Lower lobe of right lung (tissue), 2 donors: ENCODE measurements at places on chromosomes 11 and 22. TPM values are rescaled to one million over a fixed set of nuclear protein-coding genes. Genes with fewer than 3 reads are reported as not detected.
A peak's percentile ranks its signal among the peaks of the same experiment; 100 is the strongest.

DNA sequence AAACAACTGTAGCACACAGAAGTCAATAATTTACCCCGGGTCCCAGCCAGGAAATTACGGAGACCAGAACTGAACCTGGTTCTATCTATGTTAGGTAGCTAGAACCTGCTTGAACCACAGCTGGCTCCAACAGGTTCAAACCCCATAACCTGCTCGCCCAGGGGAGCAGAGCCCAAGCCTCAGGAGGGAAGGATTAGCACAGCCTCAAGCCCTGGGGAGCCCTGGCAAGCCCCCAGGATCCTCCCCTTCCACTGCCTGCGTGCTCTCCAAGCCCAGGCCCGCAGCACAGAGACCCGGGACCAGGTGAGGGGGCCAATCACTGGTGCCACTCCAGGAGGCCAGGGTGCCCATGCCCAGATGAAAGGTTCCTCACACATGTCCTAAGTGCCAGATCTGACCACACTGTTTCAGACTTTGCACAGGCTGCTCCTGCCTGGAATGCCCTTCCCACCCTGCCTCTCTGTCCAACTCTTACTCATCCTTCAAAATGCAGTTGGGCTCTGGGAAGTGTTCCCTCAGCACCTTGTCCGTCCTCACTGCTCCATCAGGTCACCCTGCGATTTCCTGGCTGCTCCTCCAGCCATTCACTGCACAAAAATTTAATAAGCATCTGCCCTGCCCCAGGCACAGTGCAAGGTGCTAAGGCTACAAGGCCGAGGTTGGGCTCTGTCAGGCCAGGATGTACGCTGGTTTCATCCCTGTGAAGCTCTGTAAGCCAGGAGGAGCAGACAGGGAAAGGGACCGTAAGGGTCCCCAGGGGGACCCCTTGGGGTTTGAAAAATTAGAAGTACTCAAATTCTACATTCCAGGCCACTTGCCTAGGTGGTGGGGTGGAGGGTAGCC lies 32.2 kb downstream of the ARRB1 start:
- peak overlapping the region; percentile 38 for H3K27ac ChIP-seq
- H3K4me3 ChIP-seq, result no peak overlapping the region
- peak; percentile 47 for DNase-seq
- peaks cover 29% of the 10 kb centered on the region for H3K36me3 ChIP-seq
- H3K4me1 ChIP-seq, result peaks cover 87% of the 10 kb centered on the region
- H3K27me3 ChIP-seq, result no peaks in the 10 kb centered on the region

DNA sequence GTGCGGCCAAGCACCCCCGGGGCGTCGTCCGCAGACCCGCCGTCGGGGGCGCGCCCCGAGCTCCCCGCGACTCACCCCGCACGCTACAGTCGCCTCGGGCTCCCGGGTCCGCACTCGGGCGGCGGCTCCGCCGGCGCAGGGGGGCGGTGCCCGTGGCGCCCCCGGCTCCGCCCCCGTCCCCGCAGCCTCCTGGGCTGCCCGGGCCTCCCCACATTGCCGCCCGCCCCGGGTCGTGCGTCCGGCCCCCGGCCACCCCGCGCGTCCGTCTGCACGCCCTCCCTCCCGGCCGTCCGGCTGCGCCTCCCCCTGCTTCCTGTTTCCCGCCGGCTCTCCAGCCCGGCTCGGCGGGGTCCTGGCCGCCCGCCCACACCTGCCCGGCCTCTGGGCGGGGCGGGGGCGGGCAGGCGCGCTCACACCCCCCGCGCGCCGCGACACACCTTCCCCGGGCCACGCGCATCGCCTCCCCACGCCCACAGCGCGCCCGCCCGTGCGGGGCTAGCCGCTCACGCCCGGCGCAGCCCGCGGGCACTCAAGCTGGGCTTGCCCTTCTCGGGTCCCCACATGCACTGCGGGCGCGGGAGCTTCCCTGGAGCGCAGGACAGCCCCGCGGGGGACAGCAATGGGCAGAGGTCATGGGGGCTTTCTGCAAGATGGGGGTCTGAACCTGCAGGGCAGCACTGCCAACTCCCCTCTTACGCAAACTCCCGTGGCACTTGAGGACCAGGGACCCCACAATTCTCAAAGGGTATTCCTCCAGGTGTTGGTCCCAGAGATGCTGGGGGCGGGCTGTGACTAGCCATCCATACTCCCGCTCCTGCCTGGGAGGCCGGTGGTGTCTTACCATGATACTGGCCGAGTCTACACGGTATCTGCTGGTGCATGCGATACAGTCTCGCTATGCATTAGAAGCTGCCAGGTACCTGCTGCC lies at the start of gene CARD10:
CARD10 (minus strand) TSS at position 148 of the 928 bp plus-strand sequence. CDS start 215 bp downstream, outside the sequence.
- peaks cover 22% of the 10 kb centered on the region for H3K27me3 ChIP-seq
- peak within 1 kb of the TSS; percentile 68 for H3K4me3 ChIP-seq
- no peaks in the 10 kb centered on the region for H3K36me3 ChIP-seq
- no peak for DNase-seq
- peak within 1 kb of the TSS; percentile 64 for H3K27ac ChIP-seq
- peaks cover 13% of the 10 kb centered on the region for H3K4me1 ChIP-seq

GRCh38 chr22:45511847-45512261 lies 9.2 kb downstream of the FBLN1 start:
- H3K4me1 ChIP-seq, result peaks cover 11% of the 10 kb centered on the region

- no peak for DNase-seq
- H3K27me3 ChIP-seq, result no peaks in the 10 kb centered on the region
Measured at GRCh38 chr11:495537-495931, 11.5 kb downstream of the RNH1 start.

DNA sequence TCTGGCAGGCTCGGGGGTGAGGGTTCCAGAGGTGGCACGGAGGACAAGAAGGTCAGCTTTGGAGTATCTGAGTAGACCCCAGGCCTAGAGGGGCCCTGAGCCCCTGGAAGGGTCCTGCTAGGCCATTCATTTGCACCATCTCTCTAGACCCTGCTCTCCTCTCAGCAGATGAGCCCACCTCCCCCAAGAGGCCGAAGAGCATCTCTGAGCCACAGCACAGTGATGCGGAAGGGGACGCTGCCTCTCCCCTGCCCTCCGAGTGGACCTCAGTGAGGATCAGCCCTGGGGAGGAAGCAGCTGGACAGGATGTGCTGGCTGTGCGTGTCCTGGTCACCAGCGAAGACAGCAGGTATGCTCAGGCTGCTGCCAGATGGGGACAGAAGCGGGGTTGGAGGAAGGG lies 101.6 kb upstream of the PARVA start:
- peaks cover 5% of the 10 kb centered on the region for H3K4me1 ChIP-seq
- no peaks in the 10 kb centered on the region for H3K36me3 ChIP-seq
- H3K27ac ChIP-seq, result no peak overlapping the region
- no peaks in the 10 kb centered on the region for H3K27me3 ChIP-seq
- H3K4me3 ChIP-seq, result no peak overlapping the region

DNA sequence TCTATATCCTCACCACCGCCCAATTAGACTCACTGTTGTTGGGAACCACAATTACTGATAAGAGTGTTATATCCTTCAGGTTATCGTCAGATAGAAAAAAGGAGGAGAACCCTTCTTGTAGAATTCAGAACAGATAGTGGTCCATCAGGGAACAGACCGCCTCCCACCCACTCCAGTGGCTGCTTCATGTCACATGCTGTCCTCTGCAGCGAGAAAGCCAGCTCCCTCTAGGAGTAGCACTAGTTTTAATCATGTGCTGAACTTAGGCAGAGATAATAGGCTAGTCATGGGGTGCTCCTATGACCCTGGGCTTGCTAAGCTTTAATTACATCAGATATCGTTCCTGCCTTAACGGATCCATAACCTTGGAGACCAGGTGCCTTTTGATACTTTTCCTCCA lies 51.5 kb upstream of the RAB1B start:
- H3K36me3 ChIP-seq, result peaks cover 76% of the 10 kb centered on the region
- no peak overlapping the region for H3K4me3 ChIP-seq
- H3K4me1 ChIP-seq, result no peaks in the 10 kb centered on the region
- no peak for DNase-seq

OR10D3 gene
- not detected for total RNA-seq

- peaks cover 52% of the 10 kb centered on the region for H3K4me1 ChIP-seq
- peaks cover 26% of the 10 kb centered on the region for H3K36me3 ChIP-seq
- DNase-seq, result no peak
- H3K27me3 ChIP-seq, result no peaks in the 10 kb centered on the region
Measured at GRCh38 chr11:942823-943222, 17.2 kb downstream of the AP2A2 start.

PKDREJ gene
- total RNA-seq, result not detected

GRM5 gene
- total RNA-seq, result 0.21 TPM

OR5P2 gene
- 2.2 TPM for total RNA-seq

DNA sequence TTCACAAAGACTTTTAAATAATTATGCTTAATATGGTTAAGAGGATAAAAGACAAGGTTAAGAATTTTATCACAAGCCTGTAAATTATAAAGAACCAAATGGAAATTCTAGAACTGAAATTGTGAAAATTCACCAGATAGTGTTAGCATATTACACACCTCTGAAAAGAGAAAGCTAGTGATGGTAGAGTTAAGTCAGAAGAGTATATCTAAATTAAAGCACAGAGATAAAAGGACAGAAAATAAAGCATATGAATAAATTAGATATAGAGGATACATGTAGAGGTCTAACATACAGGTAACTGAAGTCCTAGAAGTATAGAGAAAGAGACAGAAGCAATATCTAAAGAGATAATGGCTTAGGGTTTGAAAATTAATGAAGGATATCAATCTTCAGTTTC lies 4.2 kb upstream of the CLTCL1 start:
- peaks cover 9% of the 10 kb centered on the region for H3K4me1 ChIP-seq
- DNase-seq, result no peak
- H3K4me3 ChIP-seq, result no peak overlapping the region
- H3K27ac ChIP-seq, result no peak overlapping the region
- H3K27me3 ChIP-seq, result no peaks in the 10 kb centered on the region

GRCh38 chr11:61883327-61883726 lies 8.0 kb downstream of the FADS3 start:
- no peak for DNase-seq
- H3K36me3 ChIP-seq, result peaks cover 6% of the 10 kb centered on the region
- H3K27me3 ChIP-seq, result no peaks in the 10 kb centered on the region
- peaks cover 5% of the 10 kb centered on the region for H3K4me1 ChIP-seq
- H3K27ac ChIP-seq, result no peak overlapping the region

GRCh38 chr22:37300551-37301017 lies 18.3 kb downstream of the CYTH4 start:
- no peak for DNase-seq
- no peak overlapping the region for H3K4me3 ChIP-seq
- peaks cover 57% of the 10 kb centered on the region for H3K4me1 ChIP-seq
- peaks cover 25% of the 10 kb centered on the region for H3K36me3 ChIP-seq
- peak overlapping the region; percentile 38 for H3K27ac ChIP-seq

CDHR5 gene
- not detected for total RNA-seq

DNA sequence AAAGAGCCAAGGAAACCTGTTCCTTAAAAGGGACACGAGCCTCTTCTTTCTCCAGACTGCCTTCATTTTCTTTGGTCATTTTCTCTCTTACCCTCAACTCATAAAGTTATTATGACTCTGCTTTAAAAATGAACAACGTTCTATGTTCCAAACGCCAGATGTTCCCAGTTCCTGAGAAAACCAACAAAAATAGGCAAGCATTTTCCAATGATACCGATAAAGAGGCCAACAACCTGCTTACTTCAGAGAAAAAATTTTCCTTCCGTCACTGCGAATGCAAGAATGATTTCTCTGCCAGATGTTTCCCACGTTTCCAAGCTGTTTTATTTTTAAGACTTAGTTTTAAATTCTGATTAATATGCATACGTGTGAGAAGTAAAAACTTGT lies 315 bp upstream of the TRPC6 start:
- H3K36me3 ChIP-seq, result no peaks in the 10 kb centered on the region
- H3K27ac ChIP-seq, result peak overlapping the region; percentile 76
- H3K4me3 ChIP-seq, result peak overlapping the region; percentile 57
- H3K4me1 ChIP-seq, result no peaks in the 10 kb centered on the region
- peaks cover 22% of the 10 kb centered on the region for H3K27me3 ChIP-seq

DNA sequence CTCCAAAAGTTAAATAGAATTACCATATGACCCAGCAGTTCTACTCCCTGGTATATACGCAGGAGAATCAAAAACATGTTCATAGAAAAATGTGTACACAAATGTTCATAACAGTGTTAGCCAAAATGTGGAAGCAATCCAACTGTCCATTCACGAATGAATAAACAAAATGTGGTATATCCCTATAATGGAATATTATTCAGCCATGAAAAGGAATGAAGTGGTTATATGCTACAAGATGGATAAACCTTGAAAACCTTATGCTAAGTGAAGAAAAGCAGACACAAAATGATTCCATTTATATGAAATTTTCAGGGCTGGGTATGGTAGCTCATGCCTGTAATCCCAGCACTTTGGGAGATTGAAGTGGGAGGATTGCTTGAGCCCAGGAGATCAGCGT lies 16.1 kb downstream of the POLD4 start:
- no peak overlapping the region for H3K4me3 ChIP-seq
- H3K36me3 ChIP-seq, result peaks cover 7% of the 10 kb centered on the region
- no peaks in the 10 kb centered on the region for H3K27me3 ChIP-seq
- no peaks in the 10 kb centered on the region for H3K4me1 ChIP-seq

KCNJ1 gene
- total RNA-seq, result 0.18 TPM

DNA sequence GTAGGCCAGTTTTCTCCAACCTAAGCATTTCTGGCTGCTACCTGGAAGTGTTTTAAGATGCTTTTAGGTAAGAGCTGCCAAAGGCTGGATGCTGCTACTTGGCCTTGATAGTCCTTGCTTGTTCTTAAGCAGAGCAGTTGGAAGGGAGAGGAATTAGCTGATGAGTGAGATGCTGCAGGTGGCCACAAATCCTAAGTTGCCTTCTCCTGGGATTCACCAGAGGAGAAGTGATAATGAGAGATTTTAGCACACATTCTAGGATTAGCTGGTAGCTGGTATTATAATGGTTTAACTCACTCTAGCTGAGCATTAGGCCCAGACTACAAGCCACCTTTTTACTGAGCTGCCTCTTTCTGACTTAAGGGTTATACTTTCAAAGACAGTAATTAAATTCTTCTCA lies 442.9 kb upstream of the RAG2 start:
- DNase-seq, result no peak
- no peaks in the 10 kb centered on the region for H3K27me3 ChIP-seq
- no peak overlapping the region for H3K4me3 ChIP-seq
- no peaks in the 10 kb centered on the region for H3K36me3 ChIP-seq

ATG13 gene
- total RNA-seq, result 54.4 TPM

DNA sequence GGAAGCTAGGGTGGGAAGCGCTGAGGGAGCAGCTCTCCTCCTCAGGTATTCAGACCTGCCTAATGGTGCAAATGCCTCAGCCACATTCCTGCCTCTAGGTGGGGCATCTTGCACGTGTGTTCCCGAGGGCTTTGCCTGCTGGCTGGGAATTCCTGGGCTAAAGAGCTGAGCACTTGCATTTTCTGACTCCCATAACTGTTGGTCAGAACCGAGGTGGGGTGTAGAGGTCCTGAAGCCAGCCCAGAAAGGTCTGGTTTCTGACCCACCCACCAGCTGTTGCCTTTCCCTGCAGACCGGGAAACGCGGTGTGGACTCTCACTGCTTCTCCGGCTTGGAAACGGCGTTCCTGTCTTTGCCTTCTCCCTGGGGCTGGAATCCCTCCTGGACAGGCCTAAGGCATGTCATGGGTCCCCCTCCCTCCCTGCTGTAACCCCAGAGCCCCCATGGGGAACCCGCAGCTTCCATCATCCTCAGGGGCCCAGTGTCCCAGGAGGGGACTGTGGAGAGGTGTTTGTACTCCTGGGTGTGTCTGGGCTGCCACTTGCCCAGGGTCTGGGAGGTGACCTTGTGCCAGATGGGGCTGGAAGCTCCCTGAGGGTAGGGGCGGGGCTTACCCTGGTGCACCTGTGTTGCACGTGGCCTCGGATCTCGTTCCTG lies 24.0 kb upstream of the SMIM38 start:
- H3K4me1 ChIP-seq, result peaks cover 7% of the 10 kb centered on the region
- H3K27ac ChIP-seq, result no peak overlapping the region
- no peak overlapping the region for H3K4me3 ChIP-seq
- H3K36me3 ChIP-seq, result no peaks in the 10 kb centered on the region
- no peaks in the 10 kb centered on the region for H3K27me3 ChIP-seq
